Activated CD8-positive, alpha-beta memory T cell treated with anti-CD3 and anti-CD28 coated beads, Interleukin-2, amount 50 U/mL, for 4 hours (primary cell): ENCODE measurements at places on chromosomes 6 and 20.

- DNase-seq, result no peak
Observed at GRCh38 chr20:4555188-4555890, 166.4 kb upstream of the PRND start.

- no peak for DNase-seq
Observed at GRCh38 chr20:10478205-10478604, 43.1 kb downstream of the SLX4IP start.

GRCh38 chr20:50594591-50595432 lies 84.6 kb downstream of the PTPN1 start:
- no peak for DNase-seq

GRCh38 chr6:115914098-115914497 lies 146.6 kb downstream of the FRK start:
- DNase-seq, result no peak

DNA sequence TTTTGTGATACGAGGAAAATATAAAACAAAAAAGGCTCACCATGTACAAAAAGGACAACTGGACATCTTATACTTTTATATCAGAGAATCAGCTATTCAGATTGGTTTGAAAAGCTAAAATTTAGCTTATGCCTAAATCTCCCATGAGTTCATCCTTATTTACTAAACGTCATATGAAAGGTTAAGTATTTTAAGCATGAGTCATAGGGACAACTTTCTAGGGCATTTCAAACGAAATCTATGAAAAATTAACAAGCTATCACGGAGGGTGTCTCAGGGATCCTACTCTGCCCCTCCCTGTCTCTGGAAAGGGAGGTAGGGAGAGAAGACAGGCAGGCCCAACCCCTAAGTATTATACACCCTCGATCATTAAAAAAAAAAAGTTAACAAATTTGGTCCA lies 124.1 kb upstream of the LOC128125822 start:
- no peak for DNase-seq

DNA sequence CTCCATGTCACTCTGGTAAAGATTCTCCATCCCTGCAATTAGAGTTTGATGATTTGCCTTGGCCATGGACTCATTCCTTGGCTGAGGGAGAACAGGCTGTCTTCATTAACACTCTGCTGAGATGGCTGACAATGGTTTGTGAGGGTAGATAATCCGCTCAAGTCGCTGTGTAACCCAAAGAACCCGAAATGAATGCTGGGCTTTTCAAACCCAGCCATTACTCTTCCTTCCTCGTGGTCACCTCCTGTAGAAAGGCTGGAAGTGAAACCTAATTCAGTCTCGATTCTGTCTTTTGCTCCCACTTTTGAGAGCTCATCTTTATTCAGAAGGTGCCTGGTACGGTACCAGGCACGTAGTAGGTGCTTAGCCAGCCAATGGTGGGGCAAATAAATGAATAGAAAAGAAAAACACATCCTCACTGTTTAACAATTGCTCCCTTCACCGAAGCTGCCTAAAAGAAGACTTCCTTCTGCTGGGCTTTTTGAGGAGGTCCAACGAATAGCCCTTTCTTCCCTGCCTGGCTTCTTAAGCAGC lies 190.2 kb downstream of the BCAS1 start:
- DNase-seq, result no peak

DNA sequence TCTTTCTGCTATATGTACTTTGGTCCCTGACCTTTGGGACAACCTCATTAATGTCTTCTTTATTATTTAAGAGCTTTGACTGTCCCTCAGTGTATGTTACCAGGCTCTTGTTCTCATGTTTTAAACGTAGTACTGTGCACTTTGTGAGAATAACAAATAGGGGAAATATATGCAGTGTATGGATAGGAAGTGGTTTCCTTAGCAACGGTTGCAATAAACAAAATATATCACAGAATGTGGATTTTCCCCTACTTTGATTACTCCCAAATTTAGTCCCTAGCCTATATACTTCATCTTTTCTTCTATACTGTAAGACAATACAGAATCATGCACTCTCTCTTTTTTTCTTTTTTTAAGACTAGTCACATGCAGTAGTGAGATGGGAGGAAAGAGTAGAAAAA lies 123.8 kb upstream of the AKIRIN2 start:
- no peak for DNase-seq

DNA sequence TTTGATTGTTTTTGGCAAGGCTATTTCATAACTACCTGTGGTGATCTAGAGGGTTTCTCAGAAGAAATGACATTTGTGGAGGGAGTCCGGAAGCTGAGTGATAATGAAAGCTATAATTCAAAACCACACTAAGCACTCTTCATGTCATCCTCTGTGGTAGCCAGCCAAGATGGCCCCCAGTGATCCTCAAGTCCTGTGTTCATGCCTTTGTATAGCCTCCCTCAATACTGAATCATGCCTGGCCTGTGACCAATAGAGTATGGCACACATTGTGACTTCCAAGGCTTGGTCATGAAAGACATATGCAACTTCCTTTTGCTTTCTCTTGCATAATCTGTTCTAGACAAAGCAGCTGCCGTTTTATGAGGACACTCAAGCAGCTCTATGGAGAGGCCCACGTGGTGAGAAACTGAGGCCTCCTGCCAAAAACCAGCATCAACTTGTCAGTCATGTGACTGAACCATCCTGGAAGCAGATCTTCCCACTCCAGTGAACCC lies 12.8 kb upstream of the DNAAF9 start:
- DNase-seq, result no peak

- DNase-seq, result no peak
Observed at GRCh38 chr20:37299718-37300528, 10.5 kb downstream of the MANBAL start.

DNA sequence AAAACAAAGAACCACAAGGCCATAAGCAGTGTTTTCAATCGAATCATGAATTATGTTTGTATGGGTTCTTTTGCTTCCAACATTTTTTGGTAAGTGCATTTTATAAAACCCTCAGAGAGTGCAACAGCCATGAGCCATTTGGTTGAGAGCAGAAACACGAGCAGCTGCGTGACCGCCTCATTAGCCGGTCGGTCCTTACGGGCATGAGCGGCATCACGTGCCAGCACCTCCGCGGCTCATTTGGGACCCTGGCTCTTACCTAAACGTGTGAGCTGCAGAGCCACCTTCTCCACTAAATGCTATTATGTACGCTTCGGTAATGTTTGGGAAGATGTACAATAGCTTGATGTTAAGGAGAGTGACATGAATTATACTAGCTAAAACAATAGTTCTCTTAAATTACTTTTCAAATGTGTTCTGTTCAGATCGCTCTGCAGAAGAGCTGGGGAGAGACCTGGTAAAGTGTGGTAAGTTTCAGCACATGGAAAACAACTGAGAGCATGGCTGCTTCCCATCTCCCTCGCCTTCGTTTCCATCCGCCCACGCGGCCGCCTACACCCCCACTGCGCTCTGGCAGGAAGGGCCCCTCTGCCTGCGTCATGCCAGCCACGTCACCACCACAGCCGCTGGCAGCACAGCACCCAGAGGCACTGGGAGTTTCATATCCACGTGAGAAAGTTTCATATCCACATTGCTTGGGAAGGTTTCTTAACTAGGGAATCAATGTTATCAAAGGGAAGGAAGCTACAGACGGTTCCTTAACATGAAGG lies 23.7 kb upstream of the PDE10A start:
- DNase-seq, result no peak

DNA sequence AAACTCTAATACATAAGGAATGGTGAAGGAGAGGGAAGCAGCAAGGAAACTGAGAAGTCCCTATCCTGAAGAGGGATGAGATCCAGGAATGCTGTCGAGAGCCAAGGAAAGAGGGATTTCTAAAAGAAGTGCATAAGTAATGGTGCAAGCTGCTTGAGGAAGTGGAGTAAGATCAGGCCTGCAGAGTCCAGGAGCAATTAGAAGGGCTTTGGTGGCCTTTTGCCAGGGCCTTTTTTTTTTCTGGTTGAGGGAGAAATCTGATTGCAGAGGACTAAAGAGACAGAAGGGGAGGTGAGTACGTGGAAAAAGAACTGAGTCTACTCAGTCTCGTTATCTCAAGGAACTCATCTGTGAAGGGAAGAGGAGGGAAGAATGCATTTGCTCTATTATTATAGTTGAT lies 396.2 kb downstream of the UTRN start:
- no peak for DNase-seq

GRCh38 chr20:49367113-49367512 lies 89.3 kb upstream of the ZNFX1 start:
- no peak for DNase-seq

- no peak for DNase-seq
Observed at GRCh38 chr6:145420599-145420998, 314.7 kb downstream of the EPM2A start.

GRCh38 chr6:53857318-53858094 lies 62.7 kb downstream of the LRRC1 start:
- DNase-seq, result no peak

GRCh38 chr6:110216140-110216539 lies 35.9 kb downstream of the CDC40 start:
- no peak for DNase-seq

- DNase-seq, result no peak
Observed at GRCh38 chr6:149458196-149458595, 26.6 kb downstream of the ZC3H12D start.

DNA sequence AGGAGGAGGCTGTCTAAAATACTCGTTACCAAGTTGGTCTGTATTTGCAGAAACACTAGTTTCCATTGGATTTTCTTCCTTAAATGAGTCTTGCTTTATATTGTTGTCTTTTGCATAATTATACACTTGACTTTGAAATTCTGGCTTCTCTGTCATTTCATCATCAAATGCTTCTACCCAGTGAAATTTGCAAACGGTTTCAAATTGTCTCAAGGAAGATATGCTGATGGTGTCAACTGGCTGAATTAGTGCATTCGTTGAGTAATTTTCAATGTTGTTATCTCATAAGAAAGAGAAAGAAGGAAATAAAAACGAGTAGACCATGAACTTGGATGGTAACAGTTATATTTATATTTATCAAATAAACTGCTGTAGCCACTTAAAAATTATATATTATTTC lies 10.8 kb downstream of the CAGE1 start:
- DNase-seq, result no peak

- DNase-seq, result no peak
Observed at GRCh38 chr6:122770835-122771601, 8.5 kb upstream of the FABP7 start.

GRCh38 chr20:48595495-48596333 lies 232.1 kb downstream of the PREX1 start:
- DNase-seq, result no peak

GRCh38 chr20:17904027-17904426 lies 64.6 kb downstream of the SNX5 start:
- no peak for DNase-seq

GRCh38 chr6:80988892-80989291 lies 763.6 kb downstream of the TENT5A start:
- DNase-seq, result no peak

DNA sequence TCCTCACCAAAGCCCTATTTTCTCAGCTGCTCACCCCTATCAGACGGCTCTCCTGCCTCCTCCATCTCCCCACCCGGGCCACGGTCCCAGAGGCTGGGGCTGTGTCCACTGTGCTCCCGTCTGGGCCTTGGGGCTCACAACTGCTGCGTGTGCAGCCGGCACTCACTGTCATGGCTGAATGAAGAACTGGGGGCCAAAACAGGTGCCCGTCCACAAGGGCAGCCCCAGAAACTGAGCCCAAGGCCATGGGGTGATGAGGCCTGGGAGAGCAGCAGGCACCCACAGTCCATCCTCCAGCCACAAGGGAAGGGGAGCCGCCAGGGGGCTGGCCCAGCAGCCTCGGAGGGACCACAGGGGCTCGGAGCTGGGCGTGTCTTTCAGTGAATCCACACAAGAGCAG lies 159.5 kb downstream of the DLL1 start:
- no peak for DNase-seq

- DNase-seq, result no peak
Observed at GRCh38 chr6:37512400-37513011, 12.8 kb upstream of the CCDC167 start.

GRCh38 chr20:3813848-3814581 lies 6.3 kb upstream of the AP5S1 start:
- DNase-seq, result no peak

GRCh38 chr6:118680452-118681095 lies 29.2 kb upstream of the CEP85L start:
- no peak for DNase-seq
